ENCODE measurements at places on chromosomes 4 and X.
A peak's percentile ranks its signal among the peaks of the same experiment; 100 is the strongest.

DNA sequence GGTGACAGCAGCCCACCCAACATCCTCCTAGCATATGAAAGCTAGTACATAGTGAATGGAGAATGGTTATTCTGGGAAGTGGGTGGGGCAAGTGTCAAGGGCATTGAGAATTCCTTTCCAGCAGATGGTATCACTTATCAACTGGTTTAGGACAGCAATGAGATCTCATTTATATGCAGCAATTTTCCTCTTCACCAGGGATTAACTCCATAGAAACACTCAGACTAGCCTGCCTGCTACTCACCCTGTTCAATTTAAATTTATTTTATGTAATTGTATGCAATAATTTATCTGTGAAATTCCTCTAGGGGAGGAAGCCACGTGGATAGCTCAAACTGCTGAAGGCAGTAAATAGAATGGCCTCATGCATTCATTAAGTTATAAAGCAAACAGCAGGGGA, 101.6 kb upstream of the MID1IP1 start:
- DNase-seq: no peak

DNA sequence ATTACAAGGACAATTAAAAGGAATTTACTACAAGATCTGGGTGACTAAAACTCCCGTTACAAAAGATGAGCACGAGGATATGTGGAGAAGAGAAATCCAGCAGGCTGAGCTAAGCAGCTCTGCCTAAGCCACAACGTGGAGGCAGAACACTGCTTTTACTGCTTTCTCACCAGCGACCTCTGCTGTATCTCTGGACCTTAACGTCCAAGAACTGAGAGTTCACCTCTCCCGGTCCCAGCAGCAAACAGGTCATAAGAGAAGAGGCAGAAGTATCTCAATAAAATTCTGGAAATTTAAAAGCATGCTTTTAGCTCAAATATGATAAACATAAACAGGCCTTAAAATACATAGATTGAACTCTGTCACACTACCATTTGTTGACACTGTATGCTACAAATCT, 81.0 kb downstream of the ADGRA3 start:
- DNase-seq: no peak

DNA sequence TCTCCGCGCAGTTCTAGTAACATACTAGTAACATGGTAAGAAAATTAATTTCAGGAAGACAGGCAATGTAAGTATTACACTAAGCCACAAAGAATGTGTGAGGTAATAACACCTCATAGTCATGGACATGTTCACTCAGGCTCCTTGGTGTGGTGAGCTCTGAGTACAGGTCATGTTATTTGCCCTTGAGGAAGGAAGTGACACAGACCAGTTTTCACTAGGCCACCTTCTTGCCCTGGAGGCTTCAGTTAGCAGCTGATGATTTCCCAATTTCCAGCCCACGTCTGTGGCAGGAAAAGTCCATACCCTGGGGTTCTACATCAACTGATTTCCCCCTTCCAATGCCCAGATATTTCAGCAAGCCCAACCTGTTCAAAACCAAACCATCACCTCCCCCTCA, 6.7 kb downstream of the APOO start:
- no peak for DNase-seq

GRCh38 chr4:172253409-172253808, 440.2 kb downstream of the GALNTL6 start:
- no peak for DNase-seq

DNA sequence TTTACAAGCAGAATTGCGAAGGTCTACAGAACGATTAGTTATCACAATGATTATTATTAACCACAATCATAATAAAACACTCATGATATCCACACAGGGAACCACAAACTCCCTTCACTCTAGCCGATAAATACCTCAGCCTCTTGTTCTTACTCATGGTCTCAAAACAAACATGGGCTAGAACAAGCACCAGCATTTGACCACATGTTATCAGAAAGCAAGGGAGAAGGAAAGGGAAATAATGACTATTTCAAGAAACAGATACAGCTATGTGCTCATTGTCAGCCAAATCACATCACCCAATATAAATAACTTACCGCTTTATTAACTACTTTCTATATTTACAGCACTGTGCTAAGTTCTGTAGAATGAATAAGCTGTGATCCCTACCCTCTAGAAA, 663.2 kb upstream of the HTR2C start:
- no peak for DNase-seq

GRCh38 chr4:145130788-145131399, 32.8 kb downstream of the ABCE1 start:
- no peak for DNase-seq

- DNase-seq: no peak
Measured at GRCh38 chr4:132396636-132397035, 752.5 kb upstream of the PCDH10 start.

DNA sequence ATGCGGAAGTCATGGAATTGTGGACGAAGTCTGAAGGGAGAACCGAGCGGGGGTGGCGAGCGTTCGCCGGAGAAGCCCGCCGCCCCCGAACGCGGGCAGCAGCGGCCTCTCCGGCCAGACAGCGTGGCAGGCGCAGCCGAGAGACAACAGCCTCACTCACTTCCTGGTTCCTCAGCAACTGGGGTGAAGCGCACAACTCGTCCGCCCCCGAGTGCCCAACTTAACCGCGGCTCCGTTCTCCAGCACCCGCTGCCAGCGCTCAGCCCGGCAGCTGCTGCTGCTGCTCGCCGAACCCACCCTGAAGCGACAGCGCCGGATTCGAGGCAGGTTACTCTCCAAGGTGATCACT, 68.0 kb downstream of the NOCT start:
- DNase-seq: peak; percentile 55

GRCh38 chrX:43018031-43018430, 240.1 kb upstream of the PPP1R2C start:
- DNase-seq: no peak

- DNase-seq: peak; percentile 2
Measured at GRCh38 chrX:150486011-150486410, 82.4 kb upstream of the MTM1 start.

DNA sequence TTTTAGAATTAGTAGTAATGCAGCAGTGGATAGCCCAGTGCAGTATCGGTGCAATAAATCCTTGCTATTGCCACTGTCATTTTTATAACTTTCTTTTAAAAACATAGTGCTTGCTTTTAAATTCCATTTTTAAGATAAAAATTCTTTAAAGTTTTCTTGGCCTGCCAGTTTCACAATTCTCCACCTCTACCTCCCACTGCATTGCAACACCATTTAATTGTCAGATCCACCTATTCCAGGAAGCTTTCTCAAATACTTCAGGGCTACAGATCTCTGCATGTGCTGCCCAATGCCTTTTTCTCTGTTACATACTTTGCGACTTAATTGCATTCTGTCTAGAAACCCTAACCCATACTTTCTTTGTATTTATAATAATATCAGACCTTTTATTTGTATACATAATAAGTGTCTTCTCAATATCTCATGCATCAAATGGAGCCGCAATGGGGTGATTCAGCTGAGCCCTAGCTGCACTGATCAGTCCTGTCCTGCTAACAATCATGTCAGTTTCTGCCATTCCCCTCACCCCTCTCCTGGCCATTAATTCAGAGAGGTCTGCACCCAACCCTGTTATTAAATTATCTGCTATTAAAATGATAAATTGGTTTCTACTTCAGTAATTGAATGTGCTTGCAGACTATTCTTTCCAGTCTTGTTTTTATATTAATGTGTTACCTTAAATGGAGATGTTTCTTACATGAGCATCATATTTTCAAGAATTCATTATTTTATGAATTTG, 193.1 kb downstream of the SLIT2 start:
- DNase-seq: no peak

GRCh38 chr4:155692361-155692760, 25.7 kb downstream of the GUCY1A1 start:
- DNase-seq: no peak

DNA sequence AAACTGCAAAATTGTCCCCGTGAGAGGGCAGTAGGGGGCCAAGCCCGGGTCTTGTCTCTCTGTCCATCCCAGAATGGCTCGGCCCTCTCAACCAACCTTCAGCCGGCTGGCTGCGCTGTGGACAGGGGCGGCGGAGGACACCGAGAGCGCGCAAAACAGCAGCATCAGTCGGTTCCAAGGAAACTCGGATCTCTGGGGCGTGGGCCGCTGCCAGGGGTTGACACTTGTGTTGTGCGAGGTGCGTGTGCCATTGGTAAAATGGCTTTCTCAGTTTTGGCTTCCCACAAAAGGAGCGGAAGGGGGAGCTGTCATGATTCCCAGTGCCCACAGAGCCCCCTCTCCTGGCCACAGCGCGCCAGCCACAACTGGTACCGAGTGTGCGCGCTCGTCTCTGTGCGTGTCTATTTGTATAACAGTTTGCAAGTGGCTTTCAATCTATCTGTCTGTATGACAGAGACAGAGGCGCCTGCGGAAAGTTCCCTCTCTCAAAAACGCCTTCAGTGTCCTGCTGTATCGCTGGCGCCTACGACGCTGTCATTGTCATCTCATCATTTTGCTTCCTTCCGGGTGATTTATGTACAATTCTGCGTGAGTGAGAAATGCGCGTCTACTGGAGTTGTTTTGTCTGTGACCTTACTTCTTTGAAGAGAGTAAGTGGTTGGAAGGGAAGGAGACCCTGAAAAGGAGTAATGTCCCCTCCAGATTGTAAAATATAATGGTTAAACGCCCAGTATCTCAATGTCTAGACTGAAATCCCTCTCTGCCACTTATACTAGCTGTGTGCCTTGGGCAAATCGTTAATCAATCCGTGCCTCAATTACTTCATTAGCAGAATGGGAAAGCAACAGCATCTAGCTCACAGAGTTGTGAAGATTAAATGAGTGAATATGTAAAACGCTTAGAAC, 1.8 kb downstream of the DKK2 start:
- DNase-seq: no peak

- DNase-seq: no peak
Measured at GRCh38 chr4:158850800-158851644, 82.2 kb downstream of the FNIP2 start.

DNA sequence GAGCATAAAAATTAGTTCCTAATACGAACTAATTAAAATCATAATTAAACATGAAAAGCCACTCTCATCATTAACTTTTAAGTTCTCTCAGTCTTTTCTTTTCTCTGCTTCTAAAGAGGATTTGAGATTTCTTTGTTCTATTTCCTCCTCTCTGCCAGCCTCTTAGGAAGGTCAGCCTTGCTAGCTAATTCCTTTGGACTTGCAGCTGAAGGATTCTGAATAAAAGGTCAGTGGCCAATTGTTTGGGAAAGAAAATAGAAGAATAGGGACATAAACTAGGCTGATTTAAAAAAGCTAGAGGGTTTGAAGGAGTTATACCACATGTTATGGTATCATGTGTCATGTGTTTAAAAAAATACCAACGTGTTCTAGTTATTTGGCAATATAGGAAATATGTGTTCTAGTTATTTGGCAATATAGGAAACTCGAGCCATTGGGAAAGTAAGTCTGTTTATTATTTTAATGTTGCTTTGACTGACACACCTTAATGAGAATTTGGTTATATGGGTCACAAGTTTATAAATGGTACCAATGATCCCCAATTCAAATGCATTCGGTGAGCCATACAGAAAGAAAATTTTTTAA, 1668.7 kb upstream of the PCDH7 start:
- DNase-seq: no peak

- no peak for DNase-seq
Measured at GRCh38 chrX:152918707-152919106, 20.8 kb downstream of the ZNF185 start.

DNA sequence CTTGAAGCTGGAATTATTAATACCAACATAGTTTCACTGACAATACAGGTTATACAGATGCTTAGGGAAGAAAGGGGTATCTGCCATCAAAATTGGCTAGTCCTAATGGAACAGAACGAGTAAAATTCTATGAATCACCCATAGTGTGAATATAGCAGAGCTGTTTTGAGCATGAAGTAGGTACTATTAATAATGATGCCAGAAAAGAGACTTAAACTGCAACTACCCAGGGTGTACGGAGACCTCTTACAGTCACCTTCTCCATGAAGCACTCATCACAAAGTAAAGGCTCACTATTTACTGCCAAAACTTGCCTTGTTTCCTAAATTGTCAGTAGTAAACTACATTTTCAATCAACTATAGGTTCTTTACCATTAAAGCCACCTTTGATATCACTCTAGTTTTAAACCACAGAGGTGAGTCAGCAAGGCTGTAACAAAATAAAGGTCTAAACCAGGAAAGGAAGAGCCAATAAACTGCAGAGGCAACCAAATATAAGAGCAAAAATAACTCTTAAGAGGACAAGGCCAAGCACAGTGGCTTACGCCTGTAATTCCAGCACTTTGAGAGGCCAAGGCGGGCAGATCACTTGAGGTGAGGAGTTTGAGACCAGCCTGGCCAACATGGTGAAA, 114.4 kb downstream of the FRYL start:
- no peak for DNase-seq

DNA sequence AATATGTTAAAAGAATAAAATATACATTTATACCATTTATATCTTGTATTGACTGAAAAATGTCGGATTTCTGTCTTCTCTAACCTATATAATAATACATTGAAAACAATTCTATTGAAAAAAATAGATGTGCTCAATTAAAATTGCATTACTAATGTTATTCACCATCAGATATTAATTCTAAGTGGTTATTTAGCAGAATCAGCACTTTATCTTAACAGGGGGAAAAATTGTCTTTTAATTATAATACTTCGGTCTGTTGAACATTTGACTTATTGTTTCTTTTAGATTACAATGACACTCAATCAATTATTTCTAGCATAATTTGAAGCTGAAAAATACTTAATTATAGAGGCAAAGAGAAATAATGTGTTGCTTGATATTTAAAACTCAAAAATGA, 220.3 kb downstream of the PABPC4L start:
- DNase-seq: no peak

DNA sequence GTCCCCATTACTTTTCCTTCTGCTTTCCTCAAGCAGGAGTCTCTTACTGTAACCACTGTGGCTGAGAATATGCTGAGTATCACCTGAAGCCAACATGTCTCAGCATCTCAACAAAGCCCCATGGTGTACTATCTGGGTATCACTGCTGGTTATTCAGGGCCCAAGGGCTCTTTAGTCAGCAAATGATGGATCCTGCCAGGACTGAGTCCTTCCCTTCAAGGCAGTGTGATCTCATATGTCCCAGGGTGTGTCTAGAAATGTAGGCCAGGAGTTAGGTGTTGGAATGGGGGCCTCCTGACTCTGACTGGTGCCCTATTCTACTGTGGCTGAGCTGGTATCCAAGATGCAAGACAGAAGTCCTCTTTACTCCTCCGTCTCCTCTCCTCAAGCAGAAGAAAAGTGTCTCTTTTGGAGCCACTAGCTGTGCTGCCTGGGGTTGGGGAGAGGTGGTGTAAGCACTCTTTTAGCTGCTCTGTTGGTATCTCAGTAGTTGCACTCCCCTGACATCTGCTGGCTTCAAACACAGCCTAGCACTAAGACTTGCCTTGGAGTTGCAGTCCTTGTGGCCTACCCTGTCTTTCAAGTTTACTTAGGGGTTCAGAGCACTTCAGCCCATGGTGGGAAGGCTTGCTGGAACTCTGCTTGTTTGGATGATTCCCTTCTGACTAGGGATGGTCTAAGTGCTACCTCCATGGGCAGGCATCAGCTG, 28.6 kb downstream of the OCIAD2 start:
- no peak for DNase-seq

DNA sequence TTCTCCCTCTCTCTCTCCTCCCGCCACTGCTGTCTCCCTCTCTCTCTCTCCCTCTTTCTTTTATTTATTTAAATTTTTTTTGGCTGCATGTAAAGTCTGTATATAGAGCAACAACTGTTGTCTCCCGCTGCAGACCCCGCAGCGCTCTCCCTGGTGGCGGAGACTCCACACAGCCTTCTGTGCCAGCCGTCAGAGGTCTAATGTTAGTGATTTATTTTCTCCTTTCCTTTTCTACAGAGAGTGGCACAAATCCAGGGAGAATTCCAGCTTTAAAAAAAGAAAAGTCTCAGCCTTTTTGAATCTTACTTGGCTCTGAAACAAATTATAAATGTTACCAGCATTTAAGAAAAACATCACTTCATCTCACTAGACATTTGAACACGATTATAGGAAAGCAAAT, 106.2 kb downstream of the FAM9B start:
- DNase-seq: no peak
